ENCODE measurements at places on chromosomes 16 and 17.

GRCh38 chr17:64081802-64082799 lies 47.8 kb downstream of the ERN1 start:
- no peak for DNase-seq

- no peak for DNase-seq
Measured at GRCh38 chr17:73482894-73483293, 161.4 kb downstream of the SDK2 start.

- peak; percentile 72 for DNase-seq
Measured at GRCh38 chr16:8887952-8888560, 5.9 kb downstream of the LITAFD start.

DNA sequence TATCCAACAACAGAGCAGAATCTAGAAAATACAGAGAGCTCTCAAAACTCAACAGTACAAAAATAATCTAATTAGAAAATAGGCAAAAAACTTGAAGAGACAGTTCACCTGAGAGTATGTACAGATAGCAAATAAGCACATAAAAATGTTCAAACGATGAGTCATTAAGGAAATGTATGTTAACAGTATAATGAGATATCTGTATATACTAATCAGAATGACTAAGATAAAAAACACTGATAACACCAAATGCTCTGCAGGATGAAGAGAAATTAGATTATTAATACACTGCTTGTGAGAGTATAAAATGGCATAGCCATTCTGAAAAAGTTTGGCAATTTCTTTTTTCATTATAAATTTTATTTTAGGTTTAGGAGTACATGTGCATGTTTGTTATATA lies 1307.6 kb upstream of the GOT2 start:
- no peak for DNase-seq

Measured in sciatic nerve (tissue), 2 donors.